Suppressor macrophage treated with lipopolysaccharide for 1 hour (primary cell): ENCODE measurements at places on chromosomes 3 and 15.

DNA sequence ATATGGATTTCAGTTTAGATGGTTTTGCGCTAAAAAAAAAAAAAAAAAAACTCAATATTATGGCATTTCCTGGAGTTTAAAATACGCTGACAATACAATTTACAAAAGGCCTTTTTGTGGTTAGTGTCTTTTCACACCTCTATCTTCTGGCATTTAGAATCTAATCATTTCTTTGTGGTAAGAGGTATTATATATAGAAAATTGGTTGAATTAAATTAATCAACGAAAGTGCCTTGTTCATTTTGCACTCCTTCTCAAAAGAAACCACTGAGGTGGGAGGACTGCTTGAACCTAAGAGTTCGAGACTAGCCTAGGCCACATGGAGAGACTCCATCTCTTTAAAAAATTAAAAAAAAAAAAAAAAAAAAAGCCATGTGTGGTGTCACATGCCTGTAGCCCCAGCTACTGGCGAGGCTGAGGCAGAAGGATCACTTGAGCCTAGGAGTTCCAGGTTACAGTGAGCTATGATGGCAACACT is 90.0 kb upstream of the ICE2 start:
- DNase-seq, result no peak

GRCh38 chr3:13718000-13718399 is 161.9 kb downstream of the WNT7A start:
- DNase-seq, result no peak

DNA sequence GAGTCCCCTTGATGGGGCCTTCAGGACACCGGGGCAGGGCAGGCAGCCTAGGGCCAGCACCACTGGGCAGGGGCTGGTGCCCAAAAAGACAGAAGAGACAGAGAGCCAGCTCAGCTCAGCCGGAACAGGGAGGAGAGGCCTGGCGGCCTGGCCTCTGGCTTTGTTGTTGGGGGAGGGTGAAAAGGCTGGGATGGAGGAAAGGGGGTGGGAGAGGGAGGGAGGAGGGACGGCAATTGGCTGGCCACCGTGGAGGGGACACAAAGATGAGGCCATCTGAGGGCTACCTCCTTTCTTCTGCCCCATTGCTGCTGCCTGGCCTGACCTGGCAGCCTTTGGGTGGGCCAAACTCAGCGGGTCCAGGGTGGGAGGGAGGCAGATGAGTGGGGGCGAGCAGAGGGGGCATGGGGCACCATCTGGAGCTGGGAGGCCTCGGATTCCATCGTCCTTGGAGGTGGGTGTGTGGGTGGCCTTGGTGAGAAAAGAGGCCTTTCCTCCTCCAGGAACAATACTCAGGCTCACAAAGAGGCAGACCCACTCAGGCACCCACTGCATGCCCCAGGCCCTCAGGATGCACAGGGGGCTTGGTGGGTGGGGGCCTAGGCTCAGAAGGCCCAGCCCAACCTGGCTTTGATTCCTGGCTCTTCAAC is 9.3 kb downstream of the EFCC1 start:
- no peak for DNase-seq

GRCh38 chr3:118504906-118505305 is 529.7 kb downstream of the IGSF11 start:
- DNase-seq, result no peak

- DNase-seq, result peak; percentile 60
These were observed 40.4 kb upstream of the LIMD1 start for GRCh38 chr3:45554006-45554666.

GRCh38 chr15:89776274-89777072 is at the start of gene MESP2:
TSS of gene MESP2 (plus strand) at chr15:89776332. CDS start at chr15:89776358, 26 bp downstream.
- peak; percentile 93 for DNase-seq

GRCh38 chr15:80582816-80583423 is 112.2 kb upstream of the ABHD17C start:
- DNase-seq, result no peak

- DNase-seq, result no peak
These were observed 73.6 kb downstream of the APBA2 start for GRCh38 chr15:28959326-28959725.

DNA sequence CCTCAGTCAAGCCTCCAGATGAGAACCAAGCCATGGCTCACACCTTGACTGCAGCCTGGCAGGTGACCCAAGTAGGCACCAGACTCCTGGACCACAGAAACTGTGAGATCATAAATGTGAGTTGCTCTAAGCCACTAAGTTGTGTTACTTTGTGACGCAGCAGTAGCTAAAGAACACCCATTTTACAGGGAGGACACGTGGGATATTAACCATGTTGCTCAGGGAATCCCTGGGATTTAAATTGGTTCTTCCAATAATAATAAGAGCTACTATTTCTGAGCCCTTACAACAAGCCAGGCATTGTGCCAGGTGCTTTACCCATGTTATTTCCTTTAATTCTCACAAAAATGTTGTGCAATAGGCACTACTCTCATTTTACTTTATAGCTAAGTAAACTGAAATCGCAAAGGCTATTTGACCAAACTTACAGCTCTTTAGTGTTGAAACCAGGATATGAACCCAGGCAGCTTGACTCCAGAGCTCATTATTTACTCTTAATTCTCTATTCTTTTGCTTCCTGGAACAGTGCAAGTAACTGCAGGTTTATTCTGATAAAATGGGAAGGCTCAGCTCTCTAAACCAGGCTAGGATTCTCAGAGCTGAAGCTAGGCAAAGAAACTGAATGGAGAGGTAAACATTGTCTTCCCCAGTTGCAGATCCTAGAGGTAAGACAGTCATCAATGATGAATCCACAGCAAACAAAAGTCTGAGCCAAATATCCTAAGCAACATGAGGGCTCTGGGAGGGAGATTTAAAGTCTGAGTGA is 294.4 kb downstream of the KBTBD8 start:
- DNase-seq, result peak; percentile 37
